T-cell (primary cell): ENCODE measurements at places on chromosomes 7 and 10.

GRCh38 chr7:159091041-159091440 lies 53.6 kb downstream of the VIPR2 start:
- no peak for DNase-seq

- DNase-seq: no peak
Measured at GRCh38 chr7:12217311-12217710, 6.2 kb downstream of the TMEM106B start.

- DNase-seq: no peak
Measured at GRCh38 chr7:5700391-5700985, 81.0 kb downstream of the RNF216 start.

DNA sequence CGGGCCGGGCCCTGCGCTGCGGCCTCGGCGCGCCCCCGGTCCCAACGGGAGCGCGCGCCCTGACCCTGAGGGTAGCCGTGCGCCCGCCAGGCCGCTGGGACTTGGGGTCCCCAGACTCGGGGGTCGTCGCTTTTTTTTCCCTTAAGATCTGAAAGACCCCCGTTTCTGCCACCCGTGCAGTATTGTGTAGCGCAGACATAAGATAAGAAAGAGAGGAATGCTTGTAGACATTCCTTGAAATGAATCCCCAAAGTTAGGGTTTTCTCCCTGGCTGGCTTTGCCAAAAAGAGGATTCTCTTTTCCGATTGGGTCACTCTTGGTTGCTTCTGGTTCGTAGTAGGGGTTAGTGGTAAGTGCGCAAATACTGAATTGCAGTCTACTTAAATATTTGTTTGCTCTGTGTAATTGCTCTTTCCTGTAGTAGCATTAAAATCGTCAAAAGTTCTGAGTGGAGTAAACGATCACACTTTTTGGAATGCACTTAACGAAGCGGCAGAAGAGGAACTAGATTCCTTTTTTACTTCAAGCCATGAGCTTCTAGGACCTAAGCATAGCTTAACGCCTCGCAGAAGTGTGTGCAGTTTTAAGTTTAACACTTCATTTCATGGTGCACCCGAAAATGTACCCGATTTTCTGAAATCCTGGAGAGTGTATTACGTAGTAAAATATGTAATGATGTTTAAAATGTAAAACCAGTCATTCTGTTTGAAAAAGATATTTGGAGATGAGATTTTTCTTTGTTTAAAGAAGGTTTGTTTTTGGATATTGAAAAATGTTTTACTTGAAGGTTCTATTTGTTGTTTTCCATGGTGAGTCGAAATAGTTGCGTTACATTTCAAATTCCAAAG lies 1.3 kb downstream of the CUL1 start:
- no peak for DNase-seq

DNA sequence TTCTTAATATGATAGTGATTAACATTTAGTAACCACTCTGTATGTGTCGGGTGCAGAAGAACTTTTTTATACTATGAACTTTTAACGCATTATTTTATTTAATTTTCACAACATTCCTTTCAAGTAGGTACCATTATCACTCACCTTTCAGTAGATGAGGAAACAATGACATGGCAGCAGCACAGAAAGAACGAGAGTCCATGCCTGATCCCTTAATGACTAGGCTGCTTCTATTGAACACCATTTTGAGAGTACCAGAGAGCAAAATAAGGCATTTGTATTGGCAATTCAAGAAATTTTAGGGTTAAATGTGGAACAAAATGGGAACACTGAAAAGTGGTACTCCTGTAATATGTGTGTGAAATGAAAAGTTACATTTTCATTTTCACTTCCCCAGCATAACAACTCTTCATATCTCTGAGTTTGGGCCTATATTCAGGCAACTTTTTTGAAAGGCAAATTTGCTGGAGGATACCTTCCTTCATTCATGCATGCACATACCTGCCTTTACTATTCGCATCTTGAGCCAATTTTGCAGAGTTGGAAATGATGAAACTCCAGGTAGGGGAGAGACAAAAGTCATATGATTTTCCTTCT lies 12.8 kb downstream of the LRRN3 start:
- DNase-seq: no peak

GRCh38 chr10:103618575-103619423 lies 125.3 kb downstream of the NEURL1 start:
- DNase-seq: no peak

- no peak for DNase-seq
Measured at GRCh38 chr10:49290607-49291006, 8.4 kb upstream of the C10orf71 start.

- DNase-seq: no peak
Measured at GRCh38 chr10:100742936-100743335, 2.4 kb upstream of the PAX2 start.

DNA sequence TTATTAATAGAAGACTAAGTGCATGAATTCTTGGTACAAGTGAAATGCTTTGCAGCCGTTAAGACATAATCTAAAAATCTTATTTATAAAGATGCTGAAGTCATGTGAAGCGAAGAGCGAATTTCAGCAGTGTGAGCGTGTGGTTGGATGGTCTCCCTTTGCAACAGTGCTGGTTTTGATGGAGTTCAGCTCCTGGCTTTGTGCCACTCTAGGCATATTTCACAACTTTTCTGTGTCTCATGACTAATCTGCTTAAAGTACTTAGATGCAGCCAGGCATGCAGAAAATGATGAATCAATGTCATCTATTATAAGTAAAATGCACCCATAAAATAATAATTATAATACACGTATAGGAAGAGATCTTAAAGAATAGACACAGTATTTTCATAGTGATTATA lies 107.2 kb upstream of the TCERG1L start:
- DNase-seq: no peak

GRCh38 chr10:24589265-24589664 lies 134.4 kb downstream of the ARHGAP21 start:
- no peak for DNase-seq

DNA sequence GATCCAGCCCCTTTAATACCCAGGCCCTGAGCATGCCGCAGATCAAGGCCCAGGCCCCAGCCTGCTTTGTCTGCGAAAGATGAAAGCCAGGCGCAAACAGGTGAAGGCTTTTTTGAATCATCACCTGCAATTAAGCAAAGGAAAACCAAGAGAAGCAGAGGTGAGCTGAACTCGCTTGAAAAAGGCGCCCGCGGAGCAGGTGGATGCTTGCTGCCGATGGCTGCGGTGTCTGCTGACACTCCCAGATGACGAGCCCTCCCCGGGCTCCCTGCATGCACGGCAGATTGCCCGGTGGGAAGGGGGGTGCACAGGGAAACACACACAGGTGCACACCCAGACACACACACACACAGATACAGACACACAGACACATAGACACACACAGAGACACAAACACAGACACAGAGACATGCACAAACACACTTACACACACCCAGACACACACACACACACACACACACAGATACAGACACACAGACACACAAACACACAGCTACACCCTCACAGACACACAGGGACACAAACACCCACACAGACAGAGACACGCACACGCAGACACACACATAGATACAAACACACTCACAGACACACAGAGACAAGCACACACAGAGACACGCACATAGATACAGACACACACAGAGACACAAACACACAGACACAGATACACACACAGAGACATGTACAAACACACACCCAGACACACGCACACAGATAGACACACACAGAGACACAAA lies 142.6 kb upstream of the RNF32 start:
- no peak for DNase-seq

DNA sequence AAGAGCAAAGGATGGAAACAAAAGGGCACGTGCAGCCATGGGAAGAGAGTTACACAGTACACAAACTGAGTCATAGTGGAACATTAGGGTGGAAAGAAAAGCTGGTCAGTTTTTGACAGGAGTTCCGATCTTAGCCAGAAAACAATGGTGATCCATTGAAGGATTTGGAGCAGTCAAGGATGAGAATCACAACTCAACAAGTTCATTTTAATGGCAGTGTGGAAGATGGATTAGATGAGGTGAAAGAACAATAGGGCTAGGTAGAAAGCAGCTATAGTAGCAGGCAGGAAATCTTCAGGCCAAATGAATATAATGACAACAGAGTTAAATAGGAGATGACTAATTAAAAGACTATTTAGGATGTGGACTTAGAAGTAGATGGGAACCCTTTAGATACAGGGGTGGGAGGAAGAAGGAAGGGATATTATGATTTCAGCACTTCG lies 136.3 kb downstream of the DOCK4 start:
- no peak for DNase-seq

- DNase-seq: no peak
Measured at GRCh38 chr10:113894581-113894980, 40.1 kb downstream of the NHLRC2 start.

GRCh38 chr7:66869660-66870450 lies 51.2 kb upstream of the TMEM248 start:
- no peak for DNase-seq

DNA sequence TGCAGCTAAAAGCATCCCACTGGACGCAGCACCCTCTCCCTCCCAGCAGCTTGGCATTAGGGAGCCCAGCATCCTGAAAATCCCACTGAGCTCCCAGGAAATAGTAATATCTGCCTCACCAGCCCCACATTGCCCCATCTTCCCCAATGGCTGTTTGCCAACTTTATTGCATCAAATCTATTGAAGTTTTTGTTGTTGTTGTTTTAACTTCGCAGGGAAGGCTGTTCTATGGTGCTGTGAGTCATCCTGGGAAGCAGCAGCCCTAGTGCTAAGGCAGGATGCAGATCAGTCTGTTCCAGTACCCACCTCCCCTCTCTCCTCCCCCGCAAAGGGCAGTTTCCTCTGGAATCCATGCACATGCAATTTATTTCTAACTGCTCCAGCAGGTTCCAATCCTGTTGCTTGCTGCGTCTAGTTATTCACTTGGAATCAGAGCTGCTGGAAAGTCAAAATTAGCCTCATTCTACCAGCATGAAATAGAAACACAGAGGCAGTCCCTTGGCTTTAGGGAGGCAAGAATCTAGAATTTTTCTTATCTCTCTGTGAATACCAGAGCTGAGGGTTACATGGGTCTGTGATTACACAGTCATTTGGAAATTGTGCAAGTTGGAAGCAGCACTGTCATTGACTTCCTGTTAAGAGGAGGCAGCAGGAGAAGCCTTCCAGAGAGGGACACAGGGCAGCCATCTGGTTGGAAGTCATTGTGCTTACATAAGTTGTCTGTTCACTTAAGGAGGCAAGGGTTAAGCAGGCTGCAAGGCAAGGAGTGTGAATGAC lies 115.9 kb upstream of the CACUL1 start:
- DNase-seq: no peak

DNA sequence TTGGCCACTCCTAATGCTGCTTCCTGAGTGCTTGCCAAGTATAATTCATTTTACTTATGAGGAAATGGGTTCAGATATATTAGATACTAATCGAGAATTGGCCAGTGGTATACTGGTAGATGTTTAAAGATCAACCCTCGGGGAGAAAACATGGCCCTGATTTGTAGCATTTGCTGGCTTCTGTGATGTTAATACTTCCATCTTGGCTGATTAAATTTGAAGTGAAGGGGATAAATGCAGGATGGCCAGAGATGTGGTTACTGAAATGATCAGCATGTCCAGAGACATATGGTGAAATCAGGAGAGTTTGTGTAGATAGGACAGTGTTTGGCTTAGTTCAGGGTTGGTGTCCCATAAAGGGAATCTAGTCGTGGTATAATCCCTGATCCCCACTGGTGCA lies 11.2 kb downstream of the UBE2D4 start:
- no peak for DNase-seq

DNA sequence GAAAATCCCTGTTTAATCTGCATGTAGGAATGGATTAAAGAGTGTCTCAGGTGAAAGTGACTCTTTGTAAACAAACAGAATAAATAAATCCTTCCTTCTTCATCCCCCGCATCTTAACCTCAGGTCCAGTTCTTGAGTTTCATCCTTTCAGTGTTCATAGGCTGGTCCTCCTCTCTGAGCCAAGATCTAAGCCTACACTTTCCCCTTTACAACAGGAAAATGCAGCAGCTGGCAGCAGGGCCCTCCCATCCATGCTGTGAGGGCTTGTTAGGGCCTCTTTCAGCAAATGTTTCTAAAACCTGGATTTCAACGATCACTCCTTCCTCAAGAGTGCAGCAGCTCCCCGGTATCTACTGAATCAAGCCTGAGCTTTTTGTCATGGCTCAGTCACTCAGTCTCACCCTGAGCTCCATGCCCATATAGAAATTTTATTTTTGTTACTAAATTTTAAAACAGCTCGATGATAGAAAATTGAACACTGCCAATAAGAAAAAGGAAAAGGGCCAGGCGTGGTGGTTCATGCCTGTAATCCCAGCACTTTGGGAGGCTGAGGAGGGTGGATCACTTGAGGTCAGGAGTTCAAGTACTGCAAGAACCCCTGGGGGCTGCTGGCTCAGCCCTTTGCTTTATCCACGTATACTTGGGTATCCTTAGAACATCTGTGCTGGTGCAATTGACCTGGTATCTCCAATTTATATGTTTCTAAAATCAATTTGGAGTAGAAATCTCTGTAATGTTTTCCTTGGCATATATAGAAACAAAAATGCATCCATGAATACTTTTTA lies 15.6 kb downstream of the BLNK start:
- DNase-seq: no peak

DNA sequence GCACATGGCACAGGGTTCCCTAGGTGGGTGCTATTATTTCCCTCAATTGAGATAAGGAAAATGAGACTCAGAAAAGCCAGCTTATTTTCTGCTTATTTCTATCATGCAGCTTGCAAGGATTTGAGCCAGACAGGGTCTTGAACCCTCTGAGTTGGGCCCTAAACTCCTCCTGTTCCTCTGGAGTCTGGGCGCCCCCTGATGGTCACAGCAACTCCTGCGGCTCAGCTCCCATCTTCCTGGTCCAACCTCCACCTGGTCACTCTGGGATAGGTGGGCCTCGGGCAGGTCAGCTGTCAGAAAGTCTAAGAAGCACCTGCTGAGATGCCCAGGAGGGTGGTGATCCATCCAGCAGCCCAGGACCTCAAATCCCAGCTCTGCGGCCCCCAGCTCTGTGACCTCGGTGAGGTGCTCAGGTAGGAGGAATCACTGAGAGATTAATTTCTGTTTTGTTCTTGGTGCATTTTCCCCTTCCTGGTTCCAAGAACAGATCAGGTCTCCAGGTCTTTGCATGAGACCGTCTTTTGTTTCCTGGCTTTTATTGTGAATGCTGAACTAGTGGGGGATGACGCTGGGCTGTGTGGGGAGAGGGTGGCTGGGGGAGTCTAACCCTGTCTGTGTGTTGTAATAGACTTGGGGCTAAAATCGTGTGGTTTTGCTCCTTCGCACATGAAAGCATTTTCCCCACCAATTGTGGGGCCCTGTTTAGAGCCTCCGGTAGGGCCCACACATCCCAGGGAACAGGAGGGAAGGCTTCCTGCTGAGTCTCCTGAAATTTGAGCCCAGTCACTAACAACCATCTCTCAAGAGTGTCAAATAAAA lies 32.8 kb downstream of the TMEM130 start:
- no peak for DNase-seq

DNA sequence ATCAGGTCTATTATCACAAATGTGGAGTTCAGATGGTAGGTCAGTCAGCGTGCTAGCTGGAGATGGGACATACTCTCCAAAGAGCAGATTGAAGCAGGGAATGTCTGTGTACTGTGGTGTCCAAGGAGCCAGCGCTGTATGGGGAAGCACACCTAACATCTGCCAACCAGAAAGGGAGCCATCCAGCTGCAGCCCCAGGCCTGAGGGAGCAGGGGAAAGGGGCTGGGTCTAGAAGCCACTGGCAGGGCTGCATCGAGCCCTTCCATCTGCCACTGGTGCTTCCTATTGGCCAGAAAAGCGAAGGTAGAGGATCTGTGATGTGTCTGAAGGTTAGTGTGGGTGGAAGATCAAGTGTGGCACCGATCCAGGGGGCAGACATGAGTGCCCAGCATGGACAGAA lies 8.0 kb upstream of the RAMP3 start:
- DNase-seq: no peak
